ENCODE measurements at places on chromosomes 1 and 21. TPM values are rescaled to one million over a fixed set of nuclear protein-coding genes. Genes with fewer than 3 reads are reported as not detected.

The ZNF436 gene
- total RNA-seq, result 5.4 TPM

The GJA5 gene
- total RNA-seq, result 1.5 TPM

The KCNJ9 gene
- not detected for total RNA-seq

The RSPO1 gene
- 0.14 TPM for total RNA-seq

- DNase-seq, result peak; percentile 43
These were observed 62.6 kb upstream of the CD1D start for GRCh38 chr1:158117854-158118704.

DNA sequence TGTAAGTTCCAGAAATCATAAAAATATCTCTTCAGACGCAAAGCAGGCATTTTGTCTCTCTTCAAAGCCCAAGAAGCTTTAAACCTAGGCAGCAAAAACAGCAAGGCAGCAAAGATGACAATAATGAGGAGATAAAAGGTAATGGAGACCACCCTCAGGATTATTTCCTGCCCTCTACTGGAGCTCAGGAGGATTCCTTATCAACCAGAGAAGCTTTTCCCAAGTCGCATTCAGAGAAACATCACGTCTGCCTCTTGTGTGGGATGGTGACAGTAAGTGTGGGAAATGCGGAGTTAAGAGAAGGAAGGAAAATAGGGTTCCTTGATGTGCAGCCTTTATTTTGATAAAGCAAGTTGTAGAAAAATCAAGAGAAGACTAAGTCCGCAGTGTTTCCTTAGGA, 365.8 kb downstream of the RGS7 start:
- no peak for DNase-seq

DNA sequence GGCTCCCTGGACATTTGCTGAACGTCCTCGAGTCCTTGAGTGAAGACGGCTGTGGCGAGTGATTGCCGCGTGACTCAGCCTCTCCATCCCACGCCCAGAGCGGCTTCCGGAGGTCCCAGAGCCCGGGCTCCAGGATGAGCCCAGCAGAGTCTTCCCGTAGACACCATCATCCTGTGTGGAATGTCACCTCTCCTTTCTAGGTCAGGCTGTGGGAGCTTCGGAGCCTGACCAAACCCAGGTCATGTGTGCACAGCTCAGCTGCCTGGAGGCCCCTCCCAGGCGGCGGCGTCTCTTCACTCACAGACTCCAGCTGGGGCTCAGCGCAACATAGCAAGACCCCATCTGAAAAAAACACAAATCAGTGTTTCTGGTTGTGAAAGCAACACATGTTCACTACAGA, 38.2 kb downstream of the PRKCZ start:
- no peak for DNase-seq

GRCh38 chr1:64915381-64916274, 50.7 kb downstream of the JAK1 start:
- peak; percentile 38 for DNase-seq

- DNase-seq, result no peak
These were observed 109.8 kb downstream of the C1orf94 start for GRCh38 chr1:34286511-34286910.

- DNase-seq, result peak; percentile 82
These were observed 19.7 kb upstream of the RBBP5 start for GRCh38 chr1:205141236-205142101.

GRCh38 chr1:212141404-212141803, 105.9 kb downstream of the DTL start:
- DNase-seq, result no peak

- no peak for DNase-seq
These were observed 18.4 kb upstream of the CASQ1 start for GRCh38 chr1:160171980-160172379.

- DNase-seq, result no peak
These were observed 104.3 kb downstream of the PGBD5 start for GRCh38 chr1:230321741-230322420.
